SK-N-SH treated with all-trans-retinoic acid at 6 μM for 48 hours (cell line): ENCODE measurements at places on chromosomes 12 and 14.
A peak's percentile ranks its signal among the peaks of the same experiment; 100 is the strongest.

DNA sequence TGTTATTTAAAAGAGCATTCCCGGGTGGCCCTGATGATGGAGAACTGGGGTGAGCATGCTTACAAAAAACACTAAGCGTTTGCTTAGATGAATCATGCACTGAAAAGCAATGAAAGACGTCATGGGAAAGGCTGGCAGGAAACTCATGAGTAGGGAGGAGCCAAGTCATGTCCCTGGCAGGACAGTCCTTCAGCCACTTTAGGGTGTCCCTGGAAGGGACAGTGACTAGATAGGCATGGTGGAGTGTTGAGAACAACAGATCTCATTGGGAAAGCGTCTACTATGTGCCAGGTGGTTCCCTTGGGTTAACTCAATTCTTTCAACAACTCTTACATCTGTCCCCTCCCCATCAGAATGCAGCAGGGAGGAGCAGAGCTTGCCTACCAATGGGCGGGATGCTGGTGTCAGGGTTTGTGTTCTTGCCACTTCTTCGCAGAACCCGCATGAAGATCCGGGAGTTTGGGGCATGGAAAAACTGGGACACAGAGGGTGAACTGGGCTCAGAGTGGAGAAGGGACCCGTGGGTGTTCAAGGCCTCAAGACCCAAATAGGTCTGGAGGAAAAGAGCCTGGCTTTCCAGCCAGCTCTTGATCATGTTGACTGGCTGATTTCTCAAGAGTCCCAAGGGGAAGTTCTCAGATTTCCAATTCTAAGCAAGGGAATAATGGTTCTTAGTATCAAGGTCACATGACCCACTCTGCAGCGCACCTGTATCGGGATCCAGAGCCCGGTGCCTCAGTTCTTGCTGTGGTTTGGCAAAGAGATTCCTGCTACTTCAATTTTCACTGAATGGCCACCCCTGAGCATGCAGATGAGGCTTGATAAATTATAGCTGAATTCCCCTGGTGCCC is 653.9 kb upstream of the TBX3 start:
- ATAC-seq, result peak; percentile 85

DNA sequence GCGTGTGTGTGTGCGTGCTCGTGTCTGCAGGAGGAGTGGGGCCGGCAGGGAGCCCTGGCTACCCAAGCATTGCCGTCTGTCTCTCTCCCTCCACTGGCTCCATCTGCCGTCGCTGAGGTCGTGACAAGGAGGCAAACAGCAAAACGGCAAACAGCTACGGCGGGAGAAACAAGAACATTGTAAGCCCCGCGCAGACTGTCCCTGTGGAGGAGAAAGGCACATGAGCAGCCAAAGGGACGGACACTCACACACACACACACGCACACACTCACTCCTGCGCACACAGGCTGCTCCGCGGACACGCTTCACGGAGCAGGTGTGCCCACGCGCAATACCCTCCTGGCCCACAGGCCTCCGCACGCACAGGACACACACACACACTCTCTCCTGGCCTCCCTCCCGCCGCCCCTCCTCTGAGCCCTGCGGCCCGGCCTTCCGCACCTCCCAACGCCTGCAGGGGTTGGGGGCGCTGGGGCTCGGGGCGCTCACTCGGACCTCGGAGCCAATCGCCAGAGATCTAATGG is 905 bp downstream of the CISTR start:
- no peak for ATAC-seq

GRCh38 chr12:22856178-22856577 is 231.2 kb downstream of the ETNK1 start:
- ATAC-seq, result peak; percentile 54; the same call in 2 of the 3 replicates

DNA sequence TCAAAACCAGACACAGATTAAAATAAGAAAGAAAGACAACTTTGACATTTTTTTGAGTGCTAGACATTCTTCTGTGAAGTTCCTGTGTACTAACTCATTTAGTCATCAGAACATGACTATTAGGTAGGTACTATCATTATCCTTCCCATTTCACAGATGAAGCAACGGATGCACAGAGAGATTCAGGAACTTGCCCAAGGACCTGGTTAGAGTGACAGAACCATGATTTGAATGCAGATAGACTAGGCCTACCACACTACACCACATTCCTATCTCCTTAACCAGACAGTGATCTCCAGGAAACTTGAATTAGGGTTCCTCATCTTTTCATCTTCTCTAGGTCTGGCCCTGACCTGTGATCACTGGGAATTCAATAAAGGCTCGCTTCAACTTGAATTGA is 54.4 kb upstream of the MED13L start:
- ATAC-seq, result no peak

DNA sequence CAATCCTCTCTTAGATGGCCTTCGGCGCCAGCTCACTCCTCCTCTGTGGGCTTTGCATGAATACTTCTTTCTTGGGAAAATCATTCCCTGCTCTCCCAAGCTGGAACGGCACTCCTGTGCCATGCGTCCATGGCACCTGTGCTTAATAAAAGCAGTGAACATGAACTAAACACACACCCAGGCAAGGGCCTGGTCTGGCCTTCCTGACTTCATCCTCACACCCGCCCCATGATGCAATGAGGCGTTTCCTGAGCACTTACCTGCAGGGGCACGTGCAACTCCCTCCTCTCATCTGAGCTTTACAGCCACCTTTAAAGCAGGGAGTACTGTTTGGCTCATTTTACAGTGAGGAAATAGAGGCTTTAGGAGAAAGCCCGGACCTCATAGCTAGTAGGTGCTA is 219.8 kb downstream of the SLC41A2 start:
- no peak for ATAC-seq

- no peak for ATAC-seq
Observed at GRCh38 chr12:49885118-49885517, 18.6 kb downstream of the FAIM2 start.

GRCh38 chr14:76612654-76613053 is 148.6 kb upstream of the VASH1 start:
- ATAC-seq, result no peak

- no peak for ATAC-seq
Observed at GRCh38 chr14:60865378-60866127, 115.3 kb downstream of the TRMT5 start.
